SW480 (cell line): ENCODE measurements at places on chromosomes 3 and 15.

DNA sequence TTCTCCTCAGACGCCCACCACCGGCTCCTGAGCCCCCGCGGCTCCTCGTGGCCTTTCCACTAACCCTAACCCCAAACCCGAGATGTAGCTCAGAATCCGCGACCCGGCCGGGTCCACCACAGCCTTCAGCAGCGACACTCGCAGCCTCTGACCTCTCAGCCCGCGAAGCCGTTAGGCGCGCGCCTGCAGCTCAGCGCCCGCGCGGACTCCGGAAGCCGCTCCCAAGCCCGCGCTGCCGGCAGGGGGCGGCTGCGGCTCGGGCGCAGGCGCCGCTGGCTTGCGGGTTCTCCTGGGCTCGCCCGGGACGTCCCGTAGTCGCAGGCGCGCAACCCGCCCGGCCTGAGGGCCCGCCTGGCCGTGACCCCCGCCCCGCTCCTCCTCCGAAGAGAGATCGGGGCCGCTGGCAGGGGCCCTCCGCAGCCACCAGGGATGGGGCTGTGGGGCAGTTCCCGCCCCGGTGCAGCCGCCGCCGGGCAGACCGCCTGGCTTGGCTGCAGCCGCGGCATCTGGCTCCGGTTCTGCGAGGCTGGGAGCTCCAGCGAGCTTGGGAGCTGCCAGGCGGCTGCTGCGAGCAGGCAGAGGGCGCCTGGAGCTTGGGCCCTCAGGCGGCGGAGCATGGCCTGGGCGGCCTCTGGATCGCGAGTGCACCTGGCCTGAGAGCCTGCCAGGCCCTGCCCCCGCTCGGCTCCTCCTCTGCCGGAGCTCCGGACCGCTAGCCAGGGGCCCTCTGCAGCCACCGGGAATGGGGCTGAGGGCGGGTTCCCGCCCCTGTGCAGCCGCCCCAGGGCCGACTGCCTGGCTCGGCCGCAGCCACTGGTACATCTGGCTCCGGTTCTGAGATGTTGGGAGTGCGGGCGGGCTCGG, 120.7 kb downstream of the LMLN start:
- peak; percentile 83 for DNase-seq

DNA sequence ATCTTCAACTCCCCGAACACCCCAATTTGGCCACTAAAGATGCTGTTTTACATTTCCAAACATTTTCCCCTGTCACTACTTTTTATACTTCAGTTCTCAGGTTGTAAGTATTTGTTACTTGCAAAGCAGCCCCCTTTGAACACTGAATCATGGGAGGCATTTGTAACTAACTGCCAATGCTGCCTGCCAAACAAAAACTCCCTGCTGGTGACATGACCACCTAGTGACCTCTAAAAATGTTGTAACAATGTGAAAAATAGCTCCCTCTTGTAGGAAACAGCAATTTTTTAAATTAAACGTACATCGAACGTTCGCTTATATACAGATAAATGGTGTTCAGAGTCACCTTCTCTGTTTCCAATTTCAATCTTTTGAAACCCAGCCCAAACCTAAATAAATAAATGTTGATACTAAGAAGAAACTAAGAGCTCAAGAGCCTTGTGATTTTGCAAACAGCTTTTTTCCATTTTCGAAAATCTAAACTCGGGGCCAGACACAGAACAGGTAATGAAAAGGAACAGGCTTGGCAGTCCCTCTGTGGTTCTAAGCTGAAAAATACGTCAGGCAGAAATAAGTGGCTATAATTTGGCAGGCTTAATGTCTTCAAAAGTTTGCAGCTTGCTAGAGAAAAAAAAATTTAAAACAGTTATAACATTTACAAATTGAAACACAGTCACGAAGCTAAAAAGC, 268.6 kb upstream of the WNT5A start:
- no peak for DNase-seq

GRCh38 chr3:63029326-63029725, 154.1 kb upstream of the CADPS start:
- DNase-seq: no peak

GRCh38 chr3:135965129-135965505, 411 bp upstream of the PPP2R3A start:
- no peak for DNase-seq

GRCh38 chr15:73845507-73845906, 27.9 kb upstream of the TBC1D21 start:
- no peak for DNase-seq

GRCh38 chr3:46381625-46382024, 10.9 kb downstream of the CCR5 start:
- DNase-seq: no peak

- DNase-seq: no peak
Observed at GRCh38 chr3:67685499-67685898, 31.1 kb upstream of the SUCLG2 start.

GRCh38 chr15:95741830-95742229, 588.7 kb upstream of the NR2F2 start:
- no peak for DNase-seq

- DNase-seq: peak; percentile 11
Observed at GRCh38 chr15:49620199-49620598, 419 bp downstream of the FAM227B start.

DNA sequence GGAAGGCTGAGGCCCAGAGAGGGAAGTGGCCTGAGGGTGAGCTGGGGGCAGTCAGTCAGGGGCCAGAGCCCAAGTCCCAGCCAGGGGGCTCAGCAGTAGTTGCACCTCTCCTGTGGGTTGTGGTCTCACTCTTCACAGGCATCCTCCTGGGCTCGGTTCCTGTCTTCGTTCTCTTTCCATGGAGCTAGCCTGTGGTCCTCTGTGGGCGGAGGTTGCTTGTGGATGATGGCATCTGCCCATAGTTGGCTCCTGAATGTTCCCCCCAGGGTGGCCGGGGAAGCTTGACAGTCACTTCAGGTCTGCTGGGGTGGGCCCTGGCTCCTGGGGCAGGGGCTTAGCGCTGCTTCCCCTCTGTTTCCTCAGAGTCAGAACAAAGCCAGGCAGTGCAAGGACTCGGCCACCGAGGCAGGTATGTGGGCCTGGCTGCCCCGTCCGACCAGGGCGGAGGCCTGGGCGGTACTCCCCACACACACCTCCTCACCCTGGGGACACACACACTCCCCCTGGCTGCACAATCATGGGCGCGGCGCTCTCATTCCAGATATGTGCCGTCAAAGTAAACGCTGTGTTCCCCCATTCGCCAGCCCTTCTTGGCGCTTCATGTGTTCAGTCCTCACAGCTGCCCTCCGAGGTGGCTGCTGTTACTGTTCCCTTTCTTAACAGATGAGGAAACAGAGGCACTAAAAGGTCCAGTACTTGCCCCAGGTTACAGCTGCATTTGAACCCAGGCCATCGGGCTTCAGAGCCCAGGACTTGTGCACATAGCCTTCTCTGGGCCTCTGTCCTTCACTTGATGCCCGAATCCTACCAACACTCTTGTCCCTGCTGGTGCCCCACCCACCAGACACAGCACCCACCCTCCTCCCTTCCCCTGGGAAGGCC, 34.5 kb downstream of the PSTPIP1 start:
- DNase-seq: no peak

GRCh38 chr15:31586841-31587240, 260.2 kb downstream of the KLF13 start:
- DNase-seq: no peak

DNA sequence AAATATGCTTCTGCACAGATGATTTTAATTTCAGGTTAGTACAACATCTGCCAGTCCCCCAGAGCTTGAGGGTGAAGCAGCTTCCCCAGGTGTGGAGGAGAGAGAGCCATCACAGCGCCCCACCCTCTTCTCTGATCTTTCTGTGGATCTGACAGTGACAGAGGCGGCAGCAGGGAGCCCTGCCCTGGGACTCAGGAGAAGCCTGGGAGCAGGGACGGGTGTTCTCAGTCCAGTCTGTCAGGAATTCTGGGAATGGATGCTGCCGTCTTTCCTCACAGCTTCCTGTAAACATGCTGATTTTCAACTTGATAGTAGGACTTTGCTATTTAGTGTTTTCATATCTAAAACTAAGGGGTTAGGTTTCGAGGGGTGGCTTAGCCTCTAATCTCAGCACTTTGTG, 11.4 kb upstream of the RAB8B start:
- peak; percentile 13 for DNase-seq

DNA sequence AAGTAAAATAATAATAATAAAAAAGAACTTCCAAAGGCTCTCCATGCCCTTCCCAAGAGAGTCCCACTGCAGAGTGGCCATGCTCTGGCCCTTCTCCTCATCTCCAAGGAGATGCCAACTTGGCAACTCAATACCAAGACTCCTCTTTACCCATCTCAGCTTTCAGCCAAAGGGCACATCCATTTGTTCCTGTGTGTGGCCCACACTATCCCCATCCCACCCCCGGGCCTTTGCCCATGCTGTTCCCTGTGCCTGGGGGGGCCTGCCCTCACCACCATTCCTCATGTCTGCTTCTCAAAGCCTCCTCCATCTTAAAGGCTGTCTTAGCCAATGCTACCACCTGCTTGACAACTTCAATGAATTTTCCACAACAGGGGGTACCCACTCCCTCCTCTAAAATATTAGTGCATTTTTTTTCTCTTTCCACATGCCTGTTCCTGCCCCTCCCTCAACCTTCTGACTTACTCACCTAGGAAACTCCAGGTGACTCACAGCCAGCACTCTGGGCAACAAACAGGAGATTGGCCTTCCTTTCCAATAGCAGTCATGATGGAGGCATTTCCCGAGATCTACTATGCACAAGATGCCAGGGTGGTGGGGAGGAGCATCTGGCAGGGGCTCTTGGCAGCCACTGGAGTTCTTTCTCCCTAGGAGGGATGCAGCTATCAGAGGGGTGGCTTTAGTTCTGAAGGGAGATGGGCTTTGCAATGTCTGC, 109.4 kb upstream of the SMAD3 start:
- DNase-seq: peak; percentile 58

DNA sequence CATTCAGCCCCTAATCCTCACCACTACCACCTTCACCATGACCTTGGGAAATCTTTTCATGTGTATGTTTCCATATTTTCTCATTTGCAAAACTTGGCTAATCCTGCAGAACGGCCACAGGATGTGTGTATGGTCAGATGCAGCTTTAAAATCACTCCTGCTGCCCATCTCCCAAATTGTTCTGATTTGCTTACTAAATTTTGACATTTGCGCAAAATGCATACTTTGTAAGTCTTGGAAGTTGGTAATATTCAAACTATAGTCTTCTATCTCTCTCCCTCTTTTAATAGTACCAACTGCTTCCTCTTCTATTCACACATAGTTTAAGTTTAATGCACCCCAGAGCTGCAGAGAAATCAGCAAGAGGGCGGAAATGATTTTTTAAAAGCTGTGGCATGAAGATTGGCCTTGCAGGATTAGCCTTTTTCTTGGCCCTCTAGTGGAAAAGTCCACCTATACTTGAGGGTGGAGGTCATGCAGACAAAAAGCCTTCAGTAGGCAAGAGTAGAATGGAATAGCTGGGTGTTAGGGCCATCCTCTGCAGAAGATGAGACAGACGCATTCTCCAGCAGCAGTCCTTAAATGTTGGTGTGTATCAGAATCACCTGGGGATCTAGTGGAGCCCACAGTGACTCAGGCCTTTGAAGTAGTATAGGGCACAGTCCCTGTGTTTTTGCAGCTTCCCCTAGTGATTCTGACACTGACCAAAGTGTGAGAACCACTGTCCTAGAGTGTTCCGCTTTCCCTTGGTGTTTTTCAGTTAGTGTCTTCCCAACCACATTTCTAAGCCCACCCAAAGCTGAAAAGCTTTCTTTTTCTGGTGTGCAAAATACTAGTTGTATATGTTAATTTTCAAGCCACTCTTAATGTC, 181.7 kb downstream of the CHST2 start:
- DNase-seq: no peak

DNA sequence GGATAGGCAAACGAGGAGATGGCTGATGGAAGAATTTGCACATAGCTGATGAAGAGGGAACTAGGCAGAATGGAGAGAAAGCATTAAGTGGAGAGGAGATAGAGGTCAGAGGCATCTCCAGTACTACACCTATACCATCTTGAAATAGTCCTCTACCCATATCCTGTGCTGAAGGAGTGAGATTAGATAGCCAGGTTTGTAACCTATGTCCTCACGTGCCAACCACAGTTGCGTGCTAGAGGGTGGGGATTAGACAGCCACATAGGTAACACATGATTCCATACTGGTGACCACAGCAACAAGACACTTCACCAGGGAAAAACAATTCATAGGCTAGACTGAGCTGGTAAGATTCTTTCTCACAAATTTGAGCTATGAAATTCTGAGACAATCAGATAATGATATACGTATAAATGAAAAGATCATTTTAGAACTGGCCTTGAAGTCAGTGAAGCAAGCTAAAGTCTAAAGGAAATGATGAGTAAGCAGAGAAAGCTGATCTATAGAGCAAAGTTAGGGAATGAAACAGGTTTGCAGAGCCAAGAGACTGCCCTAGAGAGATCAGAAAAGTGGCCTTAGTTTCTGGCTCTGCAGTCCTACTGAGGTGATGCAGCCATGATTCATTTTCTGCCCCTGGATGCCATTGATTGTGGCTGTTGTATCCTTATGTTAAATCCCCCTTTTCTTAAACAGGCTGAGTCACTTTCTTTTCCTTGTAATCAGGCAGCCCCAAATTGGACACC, 17.7 kb downstream of the MYNN start:
- no peak for DNase-seq

GRCh38 chr3:31462050-31462569, 70.6 kb upstream of the STT3B start:
- DNase-seq: peak; percentile 39

DNA sequence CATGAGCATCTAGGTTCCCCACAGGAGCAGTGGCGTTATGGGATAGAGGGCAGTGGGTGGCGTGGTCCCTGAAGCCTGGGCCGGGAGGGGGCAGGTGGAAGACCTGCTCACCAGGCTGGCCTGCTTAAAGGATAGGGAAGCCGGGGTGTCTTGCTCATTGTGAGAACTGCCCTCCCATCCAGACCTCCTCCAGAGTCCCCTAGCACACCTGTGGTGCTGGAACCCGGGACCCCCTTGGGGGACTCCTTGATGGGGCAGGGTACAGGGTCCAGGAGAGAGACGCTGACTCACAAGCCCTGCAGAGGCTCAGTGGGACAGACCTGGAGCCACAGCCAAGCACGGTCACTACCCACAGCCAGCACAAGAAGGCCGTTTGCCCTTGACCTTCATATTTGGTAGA, 2.8 kb upstream of the RHCG start:
- DNase-seq: no peak

DNA sequence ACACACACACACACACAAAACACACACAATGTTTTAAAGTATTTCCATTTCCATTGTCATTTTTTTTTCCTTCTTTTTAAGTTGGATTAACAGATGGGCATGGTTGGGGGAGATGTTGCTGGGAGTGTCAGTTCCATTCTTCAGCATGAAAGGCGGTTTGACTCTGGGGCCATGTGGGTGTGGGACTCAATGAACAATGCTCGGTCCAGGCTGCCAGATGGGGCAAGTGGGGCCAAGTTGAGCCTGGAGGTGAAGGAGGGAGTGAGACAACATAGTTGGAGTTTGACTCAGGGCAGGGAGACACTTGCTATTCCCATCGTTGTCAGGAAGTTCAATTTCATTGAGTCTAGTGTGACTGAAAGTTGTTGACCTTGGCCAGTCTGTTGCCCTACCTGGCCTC, 125.3 kb downstream of the TLE3 start:
- DNase-seq: no peak

DNA sequence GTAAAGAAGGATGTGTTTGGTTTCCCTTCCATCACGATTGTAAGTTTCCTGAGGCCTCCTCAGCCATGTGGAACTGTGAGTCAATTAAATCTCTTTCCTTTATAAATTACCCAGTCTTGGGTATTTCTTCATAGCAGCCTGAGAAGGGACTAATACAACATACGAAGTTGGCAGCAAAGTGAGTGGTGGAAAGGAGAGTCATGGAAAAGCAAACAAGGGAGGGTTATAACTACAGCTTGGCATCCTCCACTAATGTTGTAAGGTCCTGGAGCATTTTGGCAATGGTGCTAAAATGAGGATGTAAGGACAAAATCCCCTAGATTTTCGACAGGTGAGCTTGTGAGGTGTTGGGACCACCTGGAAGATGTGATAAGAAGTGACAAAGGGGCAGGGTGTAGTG, 5.8 kb upstream of the TMEM41A start:
- DNase-seq: no peak
